ENCODE measurements at places on chromosomes 2 and 18.

GRCh38 chr2:84297155-84297554, 161.9 kb downstream of the SUCLG1 start:
- H3K27ac ChIP-seq: no peak overlapping the region
- H3K36me3 ChIP-seq: no peaks in the 10 kb centered on the region
- H3K4me3 ChIP-seq: no peak overlapping the region
- no peaks in the 10 kb centered on the region for H3K4me1 ChIP-seq
- peaks cover 1% of the 10 kb centered on the region for H3K27me3 ChIP-seq

- H3K36me3 ChIP-seq: no peaks in the 10 kb centered on the region
- no peak overlapping the region for H3K27ac ChIP-seq
- no peak for DNase-seq
- H3K27me3 ChIP-seq: peaks cover 9% of the 10 kb centered on the region
- H3K4me3 ChIP-seq: no peak overlapping the region
Measured at GRCh38 chr2:217960351-217960750, 42.4 kb downstream of the TNS1 start.

- no peak overlapping the region for H3K4me3 ChIP-seq
- DNase-seq: no peak
- H3K36me3 ChIP-seq: no peaks in the 10 kb centered on the region
- H3K27me3 ChIP-seq: no peaks in the 10 kb centered on the region
Measured at GRCh38 chr18:7786569-7786968, 219.5 kb downstream of the PTPRM start.

- H3K27ac ChIP-seq: no peak overlapping the region
- peak; percentile 52 for DNase-seq
- no peaks in the 10 kb centered on the region for H3K4me1 ChIP-seq
- H3K27me3 ChIP-seq: peaks cover 1% of the 10 kb centered on the region
- no peaks in the 10 kb centered on the region for H3K36me3 ChIP-seq
- H3K4me3 ChIP-seq: no peak overlapping the region
Measured at GRCh38 chr2:135043345-135043744, 3.9 kb downstream of the MAP3K19 start.

DNA sequence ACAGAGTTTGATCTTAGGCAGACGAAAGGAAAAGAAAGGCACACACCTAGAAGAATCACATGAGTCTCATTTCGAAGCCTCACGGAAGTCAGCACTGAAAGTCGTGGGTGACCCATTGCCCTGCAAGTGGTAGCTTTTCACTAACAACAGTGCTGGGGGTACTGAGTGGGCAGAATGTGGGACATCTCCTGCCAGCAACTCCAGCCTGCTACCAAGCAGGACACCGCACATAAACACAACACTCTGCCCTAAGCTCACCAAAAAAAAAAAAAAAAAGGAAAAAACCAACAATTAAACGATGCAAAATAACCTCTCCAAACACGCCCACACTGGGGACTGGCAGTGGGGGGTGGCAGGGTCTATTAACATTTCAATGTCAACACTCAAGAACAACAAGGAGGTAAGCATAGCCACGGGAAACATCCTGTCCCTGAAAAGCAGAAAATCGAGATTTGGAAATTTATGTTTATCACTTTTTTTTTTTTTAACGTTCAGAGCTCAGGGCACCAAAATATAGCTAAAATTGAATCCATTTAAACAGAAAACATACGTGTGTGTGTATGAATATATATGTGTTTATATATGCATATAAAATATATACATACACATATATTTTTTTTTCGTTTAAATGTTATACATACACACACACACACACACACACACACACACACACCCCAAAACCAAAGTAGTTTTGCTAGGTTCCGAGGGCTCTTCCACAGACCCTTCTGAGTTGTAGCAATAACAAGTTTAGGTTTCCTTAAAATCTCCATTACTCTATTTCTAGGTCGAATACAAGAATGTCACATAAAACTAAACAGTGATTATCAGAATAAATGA, 2.2 kb downstream of the INO80D start:
- peak overlapping the region; percentile 94 for H3K27ac ChIP-seq
- H3K4me1 ChIP-seq: peaks cover 20% of the 10 kb centered on the region
- peak overlapping the region; percentile 97 for H3K4me3 ChIP-seq
- peaks cover 9% of the 10 kb centered on the region for H3K36me3 ChIP-seq
